ENCODE measurements at places on chromosomes 5 and 9.
A peak's percentile ranks its signal among the peaks of the same experiment; 100 is the strongest.

- peak; percentile 59 for DNase-seq
Measured at GRCh38 chr5:12910641-12911040, 1006.4 kb upstream of the CTNND2 start.

GRCh38 chr5:154970759-154971158 lies 29.9 kb downstream of the MRPL22 start:
- peak; percentile 6 for DNase-seq

- DNase-seq: peak; percentile 3
Measured at GRCh38 chr5:147753765-147754164, 28.8 kb downstream of the JAKMIP2 start.

DNA sequence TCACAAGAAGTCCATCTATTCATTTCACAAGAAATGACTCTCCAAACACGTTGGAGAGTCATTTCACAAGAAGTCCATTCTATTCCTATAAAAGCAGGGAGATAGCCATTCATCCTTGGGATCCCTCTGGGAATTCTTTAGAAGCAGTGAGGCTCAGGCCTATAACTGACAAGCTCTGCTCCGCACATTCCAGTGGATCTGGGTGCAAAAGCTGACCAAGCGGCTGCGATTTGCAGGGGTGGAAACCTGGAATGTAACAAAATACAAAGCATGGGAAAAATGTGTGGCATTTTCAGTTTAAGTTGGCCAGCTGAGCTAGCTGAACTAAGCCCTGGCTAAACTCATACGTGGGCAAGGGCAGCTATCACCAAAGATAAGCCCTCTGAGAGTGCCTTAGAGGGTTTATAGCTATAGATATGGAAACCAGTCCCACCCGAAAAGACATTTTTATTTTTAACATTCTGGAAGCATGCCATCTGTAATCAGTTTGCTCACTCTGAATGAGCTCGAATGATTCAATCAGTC lies 8.7 kb downstream of the TAS2R1 start:
- DNase-seq: peak; percentile 56

DNA sequence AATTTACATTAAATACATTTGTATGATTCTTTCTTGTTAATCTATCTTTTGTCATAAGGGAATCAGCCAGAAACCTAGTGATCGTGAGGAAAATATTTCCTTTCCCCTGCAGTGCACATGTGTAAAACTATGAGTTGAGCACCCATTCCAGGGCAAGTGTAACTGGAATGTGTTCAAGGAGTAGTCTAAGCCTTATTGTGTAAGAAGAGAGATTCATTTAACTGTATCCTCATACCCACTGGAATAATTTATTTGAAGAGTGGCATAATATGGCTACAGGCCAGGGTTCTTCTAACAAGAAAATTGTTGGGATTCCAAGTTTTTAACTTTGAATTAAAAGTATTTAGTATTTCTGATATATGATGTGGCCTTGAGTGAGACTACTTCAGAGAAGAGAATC lies 1692.7 kb downstream of the EFNA5 start:
- DNase-seq: peak; percentile 28

DNA sequence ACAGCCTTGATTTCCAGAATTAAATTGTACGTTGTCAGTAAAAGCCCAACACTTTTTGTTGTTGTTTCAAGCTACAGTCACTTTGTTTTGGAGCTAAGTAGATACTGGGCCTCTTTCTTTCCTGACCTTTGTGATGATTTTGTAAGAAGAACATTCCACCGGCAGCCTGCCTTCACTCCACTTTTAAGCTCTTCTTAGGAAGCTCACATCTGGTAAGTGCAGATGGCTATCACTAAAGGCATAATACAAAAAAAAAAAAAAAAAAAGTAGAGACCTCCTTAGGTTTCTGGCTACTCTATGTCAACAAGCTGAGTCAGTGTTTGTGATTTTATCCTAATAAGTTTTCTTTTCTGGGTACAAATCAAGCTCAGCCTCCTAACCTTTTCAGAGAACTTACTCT lies 1922.1 kb upstream of the WWC1 start:
- no peak for DNase-seq

GRCh38 chr9:99241106-99241505 lies 19.0 kb downstream of the SEC61B start:
- DNase-seq: no peak
